Motor neuron (in vitro differentiated cells): ENCODE measurements at places on chromosomes 3 and 15. TPM values are rescaled to one million over a fixed set of nuclear protein-coding genes. Genes with fewer than 3 reads are reported as not detected.

DNA sequence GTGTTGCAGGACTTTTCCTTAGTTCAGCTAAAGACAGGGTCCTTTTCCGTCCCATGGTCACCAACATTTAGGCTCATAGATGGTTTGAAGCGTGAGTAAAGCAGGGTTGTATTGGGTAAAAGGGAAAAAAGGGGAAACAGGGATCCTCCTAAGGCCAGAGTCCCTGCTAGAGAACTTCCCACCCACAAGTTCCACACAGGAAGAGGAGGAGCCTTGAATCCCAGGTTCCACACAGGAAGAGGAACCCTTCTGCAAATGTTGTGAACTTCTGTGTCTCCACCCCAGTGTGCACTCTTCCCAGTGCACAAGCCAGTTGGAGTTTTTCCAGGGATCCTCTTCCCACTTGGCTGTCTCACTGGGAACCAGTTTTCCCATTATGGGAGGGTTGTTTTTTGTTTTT, 27.6 kb upstream of the ATP8B4 start:
- ATAC-seq = no peak

GRCh38 chr3:43394041-43394554, 107.8 kb downstream of the SNRK start:
- ATAC-seq = no peak

DNA sequence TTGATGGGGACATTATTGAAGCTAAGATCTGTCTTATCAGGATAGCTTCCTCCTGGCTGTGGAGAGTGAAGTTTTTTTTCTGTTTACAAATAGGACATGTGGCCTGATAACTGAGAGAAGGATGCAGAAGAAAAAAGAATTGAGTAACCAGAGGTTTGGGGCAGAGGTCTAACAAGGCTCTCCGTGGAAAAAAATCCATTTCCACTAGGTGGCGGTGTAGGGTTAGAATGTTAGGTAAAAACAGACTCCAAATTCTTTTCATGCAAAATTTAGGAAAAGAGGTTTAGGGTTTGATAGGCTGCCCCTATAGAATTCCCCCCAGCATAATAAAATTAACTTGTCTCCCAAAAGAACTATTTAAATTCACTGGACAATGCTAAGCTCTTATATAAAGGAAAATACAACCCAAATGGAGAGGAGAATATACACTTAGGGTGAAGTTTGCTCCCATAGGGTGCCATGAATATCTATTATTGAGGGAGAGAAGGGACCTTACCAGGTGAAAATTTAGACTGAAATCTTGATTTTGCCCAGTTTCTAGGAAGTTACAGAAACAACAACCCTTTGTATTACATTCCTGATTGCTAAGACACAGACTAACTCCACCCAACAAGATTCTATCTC, 1560.4 kb downstream of the OTOL1 start:
- ATAC-seq = no peak

- no peak for ATAC-seq
Measured at GRCh38 chr15:77862651-77863104, 214.8 kb downstream of the TBC1D2B start.

GRCh38 chr3:43497422-43497821, 124.4 kb downstream of the ANO10 start:
- no peak for ATAC-seq

GRCh38 chr15:69307939-69308338, 9.2 kb downstream of the PAQR5 start:
- no peak for ATAC-seq

- ATAC-seq = peak; percentile 31
Measured at GRCh38 chr3:12286927-12287726, 1.7 kb upstream of the PPARG start.

GRCh38 chr3:112474796-112475195, 24.5 kb downstream of the BTLA start:
- ATAC-seq = no peak

DNA sequence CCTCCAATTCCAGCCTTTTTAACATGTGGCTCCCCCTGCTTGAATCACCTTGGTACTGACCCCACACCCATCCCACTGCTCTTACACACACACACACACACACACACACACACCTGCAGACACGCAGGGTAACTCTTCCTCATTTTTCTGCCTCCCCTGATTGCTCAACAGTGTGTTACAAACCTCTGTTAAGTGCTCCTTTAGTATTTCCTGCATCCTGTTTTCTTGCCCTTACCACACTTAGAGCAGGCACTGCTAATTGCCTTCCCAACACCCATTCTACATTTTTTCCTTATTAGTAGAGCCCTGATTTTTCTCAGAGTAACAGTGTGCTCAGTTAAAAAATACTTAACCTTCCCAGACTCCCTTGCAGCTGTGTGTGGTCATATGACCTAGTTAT, 184.0 kb downstream of the EBLN2 start:
- ATAC-seq = no peak

DNA sequence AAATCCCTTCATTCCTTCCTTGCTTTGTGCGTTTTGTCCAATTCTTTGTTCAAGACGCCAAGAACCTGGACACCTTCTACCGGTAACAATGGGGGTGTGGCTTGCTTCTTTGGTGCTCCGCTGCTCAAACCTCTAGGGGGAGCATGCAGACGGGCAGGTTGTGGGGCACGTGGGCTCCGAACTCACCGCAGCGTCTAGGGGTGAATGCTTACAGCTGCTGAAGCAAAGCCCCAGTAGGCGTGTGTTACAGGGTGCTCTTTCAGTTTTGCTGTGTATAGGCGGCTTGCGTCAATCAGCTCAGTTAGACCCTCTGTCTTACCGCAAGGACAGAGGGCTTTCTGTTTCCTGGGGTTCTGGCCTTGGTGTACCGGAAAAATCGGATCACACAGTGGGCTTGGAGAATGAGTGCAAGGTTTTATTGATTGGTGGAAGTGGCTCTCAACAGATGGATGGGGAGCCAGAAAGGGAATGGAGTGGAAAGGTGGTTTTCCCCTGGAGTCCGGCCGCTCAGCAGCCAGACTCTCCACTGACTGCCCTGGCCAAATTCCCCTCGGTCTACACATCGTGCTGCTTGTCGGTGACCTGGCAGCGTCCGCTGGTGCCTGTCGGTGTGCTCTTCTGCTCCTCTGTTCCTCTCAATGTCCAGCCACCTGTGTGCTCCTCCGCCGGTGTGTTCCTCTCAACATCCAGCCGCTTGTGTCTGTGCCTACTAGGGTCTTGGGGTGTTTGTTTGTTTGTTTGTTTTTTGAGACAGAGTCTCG, 1.2 kb upstream of the LRRC34 start:
- no peak for ATAC-seq

GRCh38 chr15:48806151-48806550, 4.7 kb downstream of the CEP152 start:
- ATAC-seq = no peak

DNA sequence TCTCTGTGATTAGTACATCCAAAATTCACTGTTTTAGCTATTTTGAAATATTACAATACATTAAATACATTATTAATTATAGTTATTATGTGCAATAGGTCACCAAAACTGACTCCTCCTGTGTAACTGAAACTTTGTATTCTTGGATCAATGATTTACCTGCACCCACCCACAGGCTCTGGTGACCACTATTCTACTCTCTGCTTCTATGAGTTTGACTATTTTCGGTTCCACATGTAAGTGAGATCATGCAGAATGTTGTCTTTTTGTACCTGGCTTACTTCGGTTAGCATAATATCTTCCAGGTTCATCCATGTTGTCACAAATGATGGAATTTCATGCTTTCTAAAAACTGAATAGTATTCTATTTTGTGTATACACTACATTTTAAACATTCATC, 43.8 kb downstream of the SLC2A2 start:
- ATAC-seq = no peak

DNA sequence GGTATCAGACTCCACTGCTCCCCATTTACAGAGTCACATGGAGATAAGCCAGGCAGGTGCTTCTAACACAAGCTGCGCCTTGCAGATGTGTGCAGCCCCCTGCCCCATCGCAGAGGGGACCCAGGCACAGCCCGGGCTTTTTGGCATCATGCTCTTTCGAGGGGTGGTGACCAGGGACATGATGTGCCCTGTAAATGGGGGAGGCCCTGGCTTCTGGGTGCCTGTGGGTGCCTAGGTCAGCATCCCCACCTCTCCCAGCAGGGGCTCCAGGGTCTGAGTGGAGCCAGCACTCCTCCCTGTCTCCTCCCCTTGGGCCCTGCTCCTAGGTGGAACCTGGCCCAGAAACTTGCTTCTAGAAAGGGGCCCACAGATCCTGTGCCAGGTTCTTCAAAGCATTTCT, 15.2 kb downstream of the TRPM1 start:
- no peak for ATAC-seq

- ATAC-seq = no peak
Measured at GRCh38 chr3:59388555-59389270, 338.9 kb upstream of the CFAP20DC start.

DNA sequence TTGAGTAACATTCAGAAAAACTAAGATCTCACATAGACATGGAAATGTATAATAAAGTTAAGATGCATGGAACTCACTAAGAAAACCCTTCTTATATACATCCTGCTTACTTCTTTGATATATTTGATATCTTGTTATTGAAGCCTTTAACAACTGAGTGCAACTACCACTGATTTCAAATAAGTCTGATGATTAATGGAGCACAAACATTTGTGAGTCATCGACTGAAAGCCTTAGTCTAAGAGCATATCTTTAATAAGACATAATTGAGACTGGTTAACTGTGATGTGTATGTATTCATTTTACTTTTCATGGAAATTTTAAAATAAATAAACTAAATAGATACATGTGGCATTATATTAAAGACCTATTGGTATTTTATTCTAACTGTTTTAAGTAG, 740.5 kb downstream of the EPHA3 start:
- ATAC-seq = no peak

The TTC23 gene
- total RNA-seq = 26.6 and 33.0 TPM in 2 replicates

The GATM gene
- 7.9 and 9.7 TPM in 2 replicates for total RNA-seq

The LRRC31 gene
- 0.19 and 0.24 TPM in 2 replicates for total RNA-seq

The PODXL2 gene
- 117 and 122 TPM in 2 replicates for total RNA-seq

The C3orf70 gene
- 1.9 and 2.0 TPM in 2 replicates for total RNA-seq

The ROPN1 gene
- total RNA-seq = 3.2 and 3.9 TPM in 2 replicates

The BNC1 gene
- total RNA-seq = 0.11 and 0.17 TPM in 2 replicates

The CYP8B1 gene
- 0.09 and 1.7 TPM in 2 replicates for total RNA-seq
